Stimulated activated CD8-positive, alpha-beta memory T cell treated with anti-CD3 and anti-CD28 coated beads, Interleukin-15, amount 100 ng/mL, for 48 hours (primary cell): ENCODE measurements at places on chromosomes 12 and 14.

DNA sequence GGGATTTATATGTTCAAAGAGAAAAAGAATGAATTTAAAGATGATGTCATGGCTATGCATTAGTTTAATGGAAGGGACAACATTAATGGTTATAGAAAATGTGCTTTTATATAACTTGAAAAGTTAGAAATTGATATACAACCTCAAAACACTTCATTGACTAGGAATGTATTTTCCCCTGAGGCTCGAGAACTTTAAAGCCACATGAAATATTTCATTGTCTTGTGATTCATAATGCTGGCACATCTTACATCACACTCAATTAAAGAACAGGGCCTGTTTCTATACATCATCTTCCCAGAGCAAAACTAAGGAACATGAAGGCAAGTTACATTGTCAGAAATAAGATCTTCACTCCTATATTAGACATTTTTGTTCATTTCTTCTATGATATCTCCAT is 35.2 kb upstream of the PAWR start:
- no peak for DNase-seq

- no peak for DNase-seq
Observed at GRCh38 chr12:45732936-45733335, 3.4 kb downstream of the ARID2 start.

DNA sequence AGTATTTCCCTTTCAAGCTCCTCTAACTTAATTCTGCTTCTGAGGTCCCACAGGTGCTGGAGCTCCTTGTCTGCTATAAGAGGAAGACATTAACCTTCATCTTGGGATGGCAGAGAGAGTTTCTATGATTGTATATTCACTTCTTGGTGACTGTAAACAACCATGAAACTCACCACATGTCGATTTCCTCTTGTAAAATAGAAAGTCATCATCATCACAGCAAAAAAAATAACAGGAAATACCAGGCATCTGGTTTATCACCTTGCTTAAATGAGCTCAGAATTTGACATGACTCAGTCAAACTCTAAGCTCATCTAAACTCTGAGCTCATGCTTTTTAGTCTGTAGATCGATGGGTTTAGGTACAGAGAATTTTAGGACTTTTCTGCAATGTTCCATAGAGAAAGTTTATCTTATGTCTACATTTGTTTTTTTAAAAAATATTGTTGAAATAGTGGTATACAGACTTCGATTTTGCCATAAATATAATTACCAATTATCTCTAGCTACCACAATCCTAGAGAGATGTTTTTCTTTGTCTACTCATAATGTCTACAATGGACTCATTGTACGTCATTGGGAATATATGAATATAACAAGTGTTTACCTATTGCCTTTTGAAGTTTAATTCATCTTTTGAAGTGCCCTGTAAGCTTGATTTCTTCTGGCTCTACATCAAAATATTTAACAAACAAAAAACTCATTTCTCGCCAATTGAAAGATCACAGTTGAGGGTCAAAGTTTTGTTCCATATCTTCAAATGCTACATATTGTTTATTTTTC is 58.4 kb downstream of the IGF1 start:
- no peak for DNase-seq

DNA sequence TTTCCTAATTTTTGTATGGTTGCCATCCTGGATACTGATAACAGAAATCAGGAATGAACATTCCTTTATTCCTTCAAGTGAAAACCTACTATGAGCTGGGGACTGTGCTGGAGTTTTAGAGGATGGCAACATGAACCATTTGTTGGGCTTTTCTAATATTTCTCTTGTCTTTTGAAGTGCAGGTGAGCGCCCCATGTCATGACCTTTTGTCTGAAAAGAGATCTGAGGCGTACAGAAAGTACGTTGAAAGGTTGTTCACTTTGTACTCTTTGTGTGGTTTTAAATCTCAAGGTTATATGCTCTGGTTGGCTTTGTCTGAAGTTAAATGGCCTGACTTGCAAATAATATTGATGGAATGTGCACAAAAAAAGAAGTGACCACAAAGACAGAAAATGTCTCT is 79.0 kb downstream of the GAS2L3 start:
- no peak for DNase-seq

DNA sequence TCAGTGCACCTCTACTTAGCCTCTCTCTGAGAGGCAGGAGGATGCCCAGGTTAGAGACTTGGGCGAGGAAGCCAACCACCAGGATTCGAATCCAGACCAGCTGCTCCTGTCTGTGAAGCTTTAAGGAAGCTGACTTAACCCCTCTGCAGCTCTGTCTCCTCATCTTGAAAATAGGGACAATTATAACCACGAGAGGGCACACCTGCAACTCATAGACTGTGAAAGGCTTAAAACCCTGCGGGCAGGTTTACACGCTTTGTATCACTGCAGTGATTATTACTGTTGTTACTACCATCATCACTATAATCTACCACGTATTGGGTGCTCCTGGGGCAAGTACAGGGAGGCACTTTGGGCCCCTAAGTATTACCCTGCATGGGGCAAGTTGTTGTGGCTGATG is 379.8 kb downstream of the VRK1 start:
- DNase-seq, result no peak

- no peak for DNase-seq
Observed at GRCh38 chr12:132529156-132529839, 39.3 kb downstream of the FBRSL1 start.

- DNase-seq, result no peak
Observed at GRCh38 chr12:10968765-10969456, 17.8 kb downstream of the TAS2R50 start.

DNA sequence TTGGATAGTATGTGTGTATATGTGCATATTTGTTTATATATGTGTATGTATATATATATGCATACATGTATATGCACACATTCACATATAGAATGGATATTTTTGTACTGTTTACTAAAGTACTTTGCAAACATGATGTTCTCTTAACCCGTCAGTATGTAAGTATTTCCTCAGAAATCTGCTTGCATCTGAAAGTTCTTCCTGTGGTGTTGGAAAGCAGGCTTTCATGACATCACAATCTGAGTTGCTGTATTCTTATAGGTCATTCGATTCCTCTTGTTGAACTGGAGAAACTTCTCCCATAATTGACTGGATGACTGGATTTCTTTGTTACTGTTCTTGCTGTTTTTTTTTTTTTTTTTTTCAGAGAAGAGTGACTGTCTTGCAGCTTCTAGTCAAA is 29.1 kb downstream of the GABARAPL1 start:
- DNase-seq, result no peak

GRCh38 chr12:19506497-19506896 is 67.2 kb downstream of the AEBP2 start:
- DNase-seq, result no peak

DNA sequence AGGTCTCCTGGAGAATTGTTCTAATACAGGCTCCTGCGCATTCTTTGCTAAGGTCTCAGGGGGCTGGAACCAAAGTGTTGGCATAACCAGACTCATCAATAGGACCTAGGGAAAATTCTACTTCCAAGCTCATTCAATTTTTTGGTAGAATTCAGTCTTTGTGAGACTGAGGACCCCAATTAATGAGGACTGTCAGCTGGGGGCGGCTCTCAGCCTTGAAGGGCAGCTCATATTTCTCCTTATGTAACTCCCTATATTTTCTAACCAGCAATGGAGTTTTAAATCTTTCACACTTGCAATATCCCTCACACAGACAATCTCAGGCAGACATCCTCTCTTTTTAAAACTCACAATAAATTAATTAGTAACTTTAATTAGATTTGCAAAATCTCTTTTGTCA is 476.4 kb upstream of the LRFN5 start:
- DNase-seq, result no peak

DNA sequence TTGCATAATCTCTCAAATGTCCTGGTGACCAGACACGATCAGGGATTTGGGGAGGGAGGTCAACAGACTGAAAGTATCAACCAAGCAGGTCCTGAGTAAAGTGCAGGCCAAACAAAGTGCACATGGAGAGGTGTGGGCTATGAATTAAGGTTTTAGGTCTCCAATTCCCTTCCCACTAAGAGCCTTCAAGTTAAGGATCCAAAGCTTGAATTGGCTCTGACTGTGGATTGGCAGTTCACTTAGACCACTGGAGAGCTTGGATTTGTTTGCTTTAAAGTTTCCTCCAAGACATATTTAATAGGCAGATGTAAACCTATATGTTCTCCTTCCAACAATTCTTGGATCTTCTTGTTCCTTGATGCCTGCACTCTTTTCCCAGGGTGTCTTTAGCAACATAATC is 129.6 kb upstream of the IGF1 start:
- no peak for DNase-seq

GRCh38 chr12:121668750-121669520 is 519 bp downstream of the MORN3 start:
- DNase-seq, result no peak

DNA sequence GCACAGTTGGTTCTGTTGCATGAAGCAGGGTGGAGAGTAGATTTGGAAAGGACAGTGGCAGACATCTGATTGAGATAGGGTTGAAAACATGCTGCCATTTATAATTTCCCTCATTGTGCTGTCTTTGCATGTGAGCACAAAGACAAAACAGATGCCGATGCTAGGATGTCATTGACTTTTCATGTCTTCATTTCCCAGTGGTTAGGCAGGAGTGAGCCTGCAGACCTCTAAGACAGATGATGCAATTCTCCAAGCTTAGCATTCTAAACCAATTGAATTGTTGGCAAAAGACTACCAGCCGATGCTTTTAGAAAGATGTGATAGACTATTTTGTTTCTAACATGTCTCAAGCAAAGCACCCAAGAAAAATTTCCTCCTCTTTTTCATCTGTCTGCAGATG is 37.1 kb upstream of the PELI2 start:
- DNase-seq, result no peak

DNA sequence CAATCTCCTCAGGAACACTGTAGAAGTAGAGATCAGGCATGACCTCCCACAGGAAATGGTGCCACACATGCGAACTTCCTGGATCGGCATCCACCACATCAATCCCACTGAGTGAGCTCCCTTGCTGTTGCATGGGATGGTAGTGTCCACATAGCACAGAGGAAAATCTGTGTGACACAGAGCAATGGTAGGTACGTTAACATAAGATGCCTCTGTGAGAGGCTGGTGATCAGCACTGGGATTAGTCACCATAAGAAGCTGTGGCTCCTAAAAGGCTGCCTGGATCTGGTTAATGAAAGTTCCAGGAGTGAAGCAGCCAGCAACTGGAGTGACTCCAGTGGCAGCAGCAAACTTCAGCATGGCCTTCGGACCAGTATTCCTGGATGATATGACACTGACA is 21.8 kb downstream of the WDHD1 start:
- no peak for DNase-seq

- DNase-seq, result peak; percentile 37
Observed at GRCh38 chr12:42299392-42300308, 26.2 kb downstream of the ZCRB1 start.

DNA sequence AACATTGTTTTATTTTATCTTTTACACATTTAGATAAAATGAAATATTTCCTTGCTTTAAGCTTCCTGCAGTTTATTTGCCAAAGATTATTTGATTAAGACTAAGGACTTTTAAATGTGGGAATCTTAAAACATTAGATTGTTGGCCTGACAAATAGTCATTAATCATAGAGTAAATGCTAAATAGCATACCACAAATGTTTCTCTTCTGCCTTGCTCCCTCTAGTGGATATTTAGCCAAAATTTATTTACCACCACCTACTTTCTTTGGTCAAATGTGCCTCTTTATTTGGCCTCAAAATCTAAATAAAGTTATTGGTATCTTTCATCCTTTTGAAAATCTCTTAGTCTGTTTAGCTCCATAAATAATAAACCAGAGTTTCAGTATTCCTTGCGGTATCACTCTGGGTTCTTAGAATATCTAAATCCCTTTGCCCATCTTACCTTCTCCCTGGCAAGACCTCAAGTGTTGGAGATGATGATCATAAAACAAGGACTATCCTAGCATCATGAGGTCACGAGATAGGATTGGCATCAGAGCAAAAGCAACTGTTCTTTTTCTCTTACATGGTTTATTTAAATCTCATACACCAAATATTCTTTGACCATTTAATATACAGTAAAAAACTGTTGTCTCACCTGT is 150.6 kb upstream of the AEBP2 start:
- no peak for DNase-seq

DNA sequence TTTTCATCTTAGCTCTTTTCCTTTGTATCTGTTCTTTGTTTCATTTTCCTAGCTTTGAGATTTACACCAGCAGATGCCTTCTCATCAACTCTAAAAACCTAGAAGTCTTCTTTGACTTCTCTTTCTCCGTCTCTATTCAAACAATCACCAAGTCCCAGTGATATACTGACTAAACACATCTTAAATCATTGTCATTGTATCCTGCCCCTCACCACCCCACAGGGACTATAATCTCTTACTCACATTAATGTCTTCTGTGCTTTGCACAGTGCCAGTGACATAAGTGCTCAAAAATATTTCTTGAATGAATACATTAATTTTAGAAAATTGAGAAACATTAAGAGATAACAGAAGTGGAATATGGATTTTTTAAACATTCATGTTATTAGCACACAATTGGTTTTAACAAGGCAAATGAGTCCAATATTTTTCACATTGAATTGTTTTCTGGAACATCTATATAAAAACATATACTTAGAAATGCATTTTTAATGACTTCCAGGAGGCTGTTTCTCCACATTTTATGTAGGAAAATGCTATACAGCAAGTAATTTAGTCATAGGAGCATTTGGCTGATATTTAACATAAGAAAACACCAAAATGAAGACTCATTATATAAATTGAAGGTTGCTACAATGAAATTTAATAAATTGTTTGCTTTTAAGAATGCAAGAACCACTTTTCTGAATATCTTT is 472.8 kb upstream of the PRICKLE1 start:
- DNase-seq, result no peak

DNA sequence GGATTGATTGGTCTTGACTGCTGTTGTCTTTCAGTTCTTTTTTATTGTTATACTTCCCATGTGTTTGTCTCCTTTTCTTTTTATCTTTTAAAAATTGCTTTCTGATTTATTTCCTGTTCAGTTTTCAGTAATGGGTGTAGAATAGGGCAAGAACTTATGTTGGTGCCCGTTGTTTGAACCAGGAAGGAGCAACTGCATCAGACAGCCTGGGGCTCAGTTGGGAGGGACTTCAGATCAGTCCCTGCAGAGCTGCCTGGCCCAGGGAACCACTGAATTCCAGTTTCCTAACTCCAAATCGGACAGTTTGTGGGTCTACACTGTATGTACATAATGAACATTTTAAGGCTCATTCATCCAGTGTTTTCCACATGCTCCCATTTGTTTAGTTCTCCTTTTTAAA is 64.9 kb downstream of the FBXO34 start:
- DNase-seq, result no peak

DNA sequence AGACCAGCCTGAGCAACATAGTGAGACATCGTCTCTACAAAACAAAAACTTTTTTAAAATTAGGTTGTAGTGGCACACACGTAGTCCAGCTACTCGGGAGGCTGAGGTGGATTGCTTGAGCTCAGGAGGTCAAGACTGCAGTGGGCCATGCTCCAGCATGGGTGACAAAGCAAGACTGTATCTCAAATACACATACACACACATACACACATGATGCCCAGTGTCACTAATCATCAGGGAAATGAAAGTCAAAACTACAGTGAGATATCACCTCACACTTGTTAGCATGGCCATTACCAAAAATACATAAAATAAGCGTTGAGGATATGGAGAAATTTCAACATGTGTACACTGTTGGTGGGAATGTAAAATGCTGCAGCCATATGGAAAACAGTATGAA is 33.2 kb upstream of the KICS2 start:
- DNase-seq, result no peak
